ENCODE measurements at places on chromosomes 3 and 15. TPM values are rescaled to one million over a fixed set of nuclear protein-coding genes. Genes with fewer than 3 reads are reported as not detected.

CPB1 gene
- total RNA-seq = not detected

TPRG1 gene
- total RNA-seq = 29.5 TPM

ABTB1 gene
- 21.9 TPM for total RNA-seq

KCNMB3 gene
- 1.7 TPM for total RNA-seq

PCBP4 gene
- total RNA-seq = 23.5 TPM
